Colonic mucosa (tissue), 4 donors: ENCODE measurements at places on chromosomes 6 and 20. TPM values are rescaled to one million over a fixed set of nuclear protein-coding genes. Genes with fewer than 3 reads are reported as not detected.

- no peak for DNase-seq
These were observed 11.5 kb upstream of the SRF start for GRCh38 chr6:43159599-43159998.

DNA sequence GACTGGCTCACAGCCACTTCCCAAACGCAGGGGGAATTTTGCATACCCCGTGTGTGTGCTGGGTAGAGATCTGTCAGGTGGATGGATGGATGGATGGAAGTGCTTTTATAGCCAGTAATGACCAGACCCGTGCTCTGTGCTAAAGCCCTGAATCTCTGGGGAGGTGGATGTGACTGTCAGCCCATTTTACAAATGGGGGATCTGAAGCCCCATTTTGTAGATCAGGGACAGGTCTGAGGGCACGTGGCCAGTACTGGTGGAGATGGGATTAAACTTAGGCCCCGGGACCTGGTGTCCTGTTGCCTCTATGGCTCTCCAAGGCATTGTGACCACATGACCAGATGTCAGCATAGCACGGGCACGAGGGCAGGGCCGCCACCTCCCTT is 38.2 kb upstream of the ZBP1 start:
- peak; percentile 15 for DNase-seq

DNA sequence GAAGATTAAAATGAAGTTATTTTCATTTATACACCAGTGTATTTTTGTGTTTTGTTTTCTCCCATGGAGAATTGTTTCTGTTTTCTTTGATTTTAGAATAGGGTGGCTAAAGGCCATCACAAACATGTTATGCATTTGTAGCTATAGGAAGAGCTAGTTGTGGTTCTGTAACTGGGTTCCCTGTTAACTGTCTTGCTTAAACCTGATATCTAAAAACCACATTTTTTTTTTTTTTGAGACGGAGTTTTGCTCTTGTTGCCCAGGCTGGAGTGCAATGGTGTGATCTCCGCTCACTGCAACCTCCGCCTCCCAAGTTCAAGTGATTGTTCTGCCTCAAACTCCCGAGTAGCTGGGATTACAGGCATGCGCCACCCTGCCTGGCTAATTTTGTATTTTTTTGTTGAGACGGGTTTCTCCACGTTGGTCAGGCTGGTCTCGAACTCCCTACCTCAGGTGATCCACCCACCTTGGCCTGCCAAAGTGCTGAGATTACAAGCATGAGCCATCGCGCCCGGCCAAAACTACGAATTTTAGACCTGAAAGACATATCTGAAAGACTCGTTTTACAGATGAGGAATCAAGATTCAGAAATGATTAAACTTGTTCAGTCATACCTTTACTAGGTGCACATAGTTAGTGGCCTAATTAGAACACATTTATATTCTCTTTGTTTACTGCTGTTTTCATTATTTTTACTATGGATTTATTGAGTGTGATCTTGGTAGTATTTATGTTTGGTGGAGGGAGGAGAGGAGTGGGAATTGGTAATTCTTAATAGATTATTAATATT is 18.0 kb downstream of the SCAF8 start:
- DNase-seq = no peak

GRCh38 chr6:52517502-52518278 is 59.2 kb downstream of the TRAM2 start:
- peak; percentile 72 for DNase-seq

DNA sequence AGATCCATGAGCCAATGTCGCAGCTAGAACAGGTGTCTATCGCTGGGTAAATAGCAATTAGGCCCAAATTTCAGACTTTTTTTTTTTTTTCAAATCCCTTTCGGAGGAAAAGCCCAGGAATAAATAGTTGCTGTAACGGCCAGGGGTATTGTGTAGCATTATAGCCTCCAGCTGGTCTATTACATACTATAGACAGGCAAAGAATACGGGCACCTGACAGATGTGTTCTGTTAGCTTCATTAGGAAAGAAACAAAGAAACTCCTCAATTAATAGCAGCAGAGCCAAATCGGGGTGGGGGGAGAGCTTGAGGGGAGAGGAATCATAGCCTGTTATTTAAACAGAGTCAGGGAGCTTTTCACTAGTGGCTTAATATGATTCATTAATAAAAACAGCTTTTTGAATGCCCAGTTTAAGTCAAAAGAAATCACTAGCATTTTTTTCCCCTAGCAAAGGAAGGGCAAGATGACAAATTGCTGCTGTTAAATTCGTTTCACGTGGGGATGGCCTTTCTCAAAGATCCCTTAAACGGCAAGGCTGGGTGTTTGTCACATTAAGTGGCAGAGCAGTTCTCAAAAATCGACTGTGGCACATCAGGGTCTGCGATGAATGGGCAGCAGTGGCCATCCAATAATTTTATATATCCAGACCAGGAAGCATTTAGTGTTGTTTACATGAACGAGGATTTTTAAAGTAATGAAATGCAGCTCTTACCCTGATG is 139.4 kb downstream of the ID4 start:
- DNase-seq = no peak

GRCh38 chr6:112786801-112787200 is 439.7 kb downstream of the RFPL4B start:
- no peak for DNase-seq

GRCh38 chr6:158041370-158041769 is 59.7 kb downstream of the SYNJ2 start:
- DNase-seq = no peak

- no peak for DNase-seq
These were observed 21.6 kb upstream of the TULP4 start for GRCh38 chr6:158290659-158291058.

TTK gene
- 8.9 TPM for total RNA-seq

LY6G6C gene
- 2.3 TPM for total RNA-seq
